ENCODE measurements at places on chromosomes 2 and 18.

GRCh38 chr2:217064234-217065011, 204.6 kb upstream of the TNP1 start:
- no peak for DNase-seq

DNA sequence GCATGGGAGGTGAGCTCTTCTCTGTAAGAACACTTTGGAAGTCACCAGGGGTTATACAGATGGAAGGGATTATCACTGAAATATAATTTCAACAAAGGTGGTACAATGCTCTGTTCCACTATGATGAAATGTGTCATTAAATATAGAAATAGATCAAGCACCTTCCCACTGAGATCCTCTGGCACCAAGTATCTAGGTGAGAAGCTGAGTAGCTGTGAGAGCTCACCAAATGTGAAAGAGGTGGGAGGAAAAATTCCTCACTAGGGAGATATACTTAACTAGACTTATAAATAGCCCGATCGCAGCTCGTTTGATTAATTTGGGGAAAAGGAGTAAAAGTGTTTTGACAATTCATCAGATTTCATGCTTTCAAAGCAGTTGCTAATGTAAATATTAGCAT, 247.6 kb downstream of the SMAD2 start:
- no peak for DNase-seq

DNA sequence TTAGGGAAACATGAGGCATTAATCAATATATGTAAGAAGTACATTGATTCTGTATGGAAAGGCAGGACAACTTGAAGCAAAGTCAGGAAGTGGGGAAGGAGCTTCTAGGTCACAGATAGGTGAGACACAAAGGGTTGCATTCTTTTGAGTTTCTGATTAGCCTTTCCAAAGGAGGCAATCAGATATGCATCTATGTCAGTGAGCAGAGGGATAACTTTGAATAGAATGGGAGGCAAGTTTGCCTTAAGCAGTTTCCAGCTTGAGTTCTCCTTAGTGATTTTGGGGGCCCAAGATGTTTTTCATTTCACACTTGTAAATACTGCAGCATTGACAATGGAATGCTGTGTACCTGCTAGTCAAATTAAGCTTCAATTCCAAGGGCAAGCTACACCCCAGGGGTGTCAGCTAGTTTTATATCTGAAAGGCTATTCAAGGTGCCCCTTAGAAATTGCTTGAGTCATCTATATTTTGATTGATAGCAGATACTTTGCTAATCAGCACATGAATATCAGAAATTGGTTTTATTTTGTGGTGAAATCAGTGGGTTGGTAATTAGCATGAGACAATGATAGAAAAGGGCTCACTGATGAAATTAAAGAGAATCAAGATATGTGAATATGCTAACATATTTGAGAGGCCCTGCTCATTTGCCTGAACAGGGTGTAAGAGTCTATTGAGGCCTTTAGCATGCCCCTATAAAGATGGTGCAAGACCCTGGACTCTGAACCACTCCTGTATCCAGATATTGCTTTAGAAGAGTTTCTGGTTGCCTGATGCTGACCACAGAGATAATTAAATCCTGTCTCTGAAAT, 131.5 kb downstream of the TMEM17 start:
- DNase-seq, result no peak

GRCh38 chr2:189115126-189115525, 64.4 kb downstream of the COL5A2 start:
- no peak for DNase-seq

DNA sequence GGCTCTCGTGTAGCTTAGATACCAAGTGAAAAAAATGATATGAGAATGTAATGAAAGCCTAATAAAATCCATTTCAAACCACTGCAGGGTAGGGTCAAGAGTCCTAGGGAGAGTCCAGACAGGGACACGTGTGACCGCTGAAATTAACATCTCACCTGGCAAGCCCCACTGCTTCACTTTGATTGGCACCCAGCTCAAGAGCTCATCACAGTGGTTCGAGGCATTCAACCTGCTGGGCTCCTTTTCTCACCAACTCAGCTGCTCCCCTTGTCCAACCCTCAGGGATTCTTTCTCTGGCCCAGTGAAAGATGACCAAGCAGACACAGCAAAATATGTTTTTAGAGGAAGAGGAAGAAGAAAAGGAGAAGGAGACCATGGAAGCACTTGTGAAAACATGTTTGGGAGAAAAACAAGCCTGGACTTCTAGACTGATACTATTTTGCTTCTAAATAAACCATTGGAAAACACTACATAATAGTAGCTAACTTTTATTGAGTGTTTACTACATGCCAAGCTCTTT, 49.2 kb upstream of the CREB1 start:
- no peak for DNase-seq

DNA sequence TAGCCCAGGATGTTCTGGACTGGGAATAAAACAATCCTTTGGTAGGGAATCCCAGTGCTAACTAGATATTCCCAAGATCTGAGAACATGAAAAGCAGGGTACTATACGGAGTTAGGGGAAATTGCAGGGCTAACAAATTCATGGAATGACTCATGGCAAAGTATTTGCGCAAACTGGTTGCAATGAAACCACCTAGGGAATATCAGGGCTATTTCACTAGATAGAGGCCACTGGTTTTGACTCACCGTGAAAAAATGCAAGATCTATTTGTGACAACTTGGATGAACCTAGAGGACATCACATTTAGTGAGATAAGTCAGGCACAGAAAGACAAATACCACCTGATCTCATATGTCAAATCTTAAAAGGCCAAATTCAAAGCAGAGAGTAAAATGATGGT, 233.3 kb downstream of the MBD2 start:
- DNase-seq, result no peak

GRCh38 chr2:180169474-180169873, 162.4 kb upstream of the CWC22 start:
- DNase-seq, result no peak

GRCh38 chr18:48888773-48889080, 62.0 kb downstream of the SMAD7 start:
- DNase-seq, result peak; percentile 12

DNA sequence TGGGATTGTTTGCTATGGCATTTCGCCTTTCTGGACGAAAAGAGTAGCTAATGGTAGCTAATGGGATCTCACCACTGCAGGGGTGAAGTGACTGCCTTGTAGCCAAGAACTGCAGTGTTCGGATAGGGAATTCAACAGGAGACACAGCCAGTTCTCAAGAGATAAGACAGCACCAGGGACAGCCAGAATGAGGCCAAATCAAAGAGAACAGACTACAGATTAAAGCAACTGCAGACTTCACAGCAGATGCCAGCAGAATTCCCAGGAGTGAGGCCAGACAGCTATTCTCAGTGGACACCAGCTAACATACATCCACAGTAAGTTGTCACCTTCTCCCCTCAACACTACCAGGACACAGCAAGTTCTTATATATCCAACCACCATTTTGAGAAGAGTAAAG, 124.0 kb downstream of the PLA2R1 start:
- DNase-seq, result no peak

GRCh38 chr2:172252154-172252553, 149.5 kb upstream of the DLX2 start:
- DNase-seq, result no peak

- no peak for DNase-seq
These were observed 558 bp upstream of the NEMP2 start for GRCh38 chr2:190535121-190535439.

DNA sequence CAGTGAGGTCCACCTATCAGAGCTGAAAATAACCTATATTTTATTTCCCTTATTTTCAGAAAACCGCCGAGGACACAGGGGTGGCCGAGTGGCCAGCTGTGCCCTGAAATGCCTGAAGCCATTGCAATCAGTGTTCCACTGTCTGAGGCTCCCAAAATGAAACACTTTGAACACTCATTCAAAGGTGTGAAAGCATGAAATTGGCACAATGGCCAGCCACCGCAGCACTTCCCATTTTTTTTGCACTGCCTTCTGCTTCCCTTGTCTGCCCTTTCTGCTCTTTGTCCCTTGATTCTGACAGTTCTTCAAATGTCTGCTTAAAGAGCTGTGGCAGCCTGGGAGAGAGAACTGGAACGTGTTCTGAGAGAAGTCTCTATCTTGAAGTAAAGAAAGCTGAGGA, 1127.5 kb upstream of the CELF4 start:
- DNase-seq, result no peak

DNA sequence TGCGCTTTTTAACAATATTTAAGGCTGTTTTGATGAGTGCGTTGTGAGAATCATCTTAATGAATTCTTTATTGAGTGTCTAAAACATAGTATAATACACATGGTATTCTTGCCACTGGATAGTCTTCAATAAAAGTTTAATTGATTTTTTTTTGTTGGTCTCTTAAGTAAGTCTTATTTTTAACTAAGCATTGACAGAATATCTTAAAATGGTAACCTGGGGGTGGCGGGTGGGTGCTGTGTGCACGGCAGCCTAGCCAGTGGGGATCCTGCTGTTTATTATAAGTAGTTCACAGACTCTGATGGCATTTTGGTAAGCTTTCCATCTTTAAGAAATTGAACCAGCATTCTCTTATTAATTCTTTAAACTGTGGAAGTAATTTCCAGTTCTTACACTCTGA, 6.0 kb downstream of the SOX11 start:
- no peak for DNase-seq

GRCh38 chr18:35085450-35086380, 44.5 kb downstream of the MAPRE2 start:
- DNase-seq, result no peak

- peak; percentile 68 for DNase-seq
These were observed 12.8 kb downstream of the ALPG start for GRCh38 chr2:232419245-232420072.

DNA sequence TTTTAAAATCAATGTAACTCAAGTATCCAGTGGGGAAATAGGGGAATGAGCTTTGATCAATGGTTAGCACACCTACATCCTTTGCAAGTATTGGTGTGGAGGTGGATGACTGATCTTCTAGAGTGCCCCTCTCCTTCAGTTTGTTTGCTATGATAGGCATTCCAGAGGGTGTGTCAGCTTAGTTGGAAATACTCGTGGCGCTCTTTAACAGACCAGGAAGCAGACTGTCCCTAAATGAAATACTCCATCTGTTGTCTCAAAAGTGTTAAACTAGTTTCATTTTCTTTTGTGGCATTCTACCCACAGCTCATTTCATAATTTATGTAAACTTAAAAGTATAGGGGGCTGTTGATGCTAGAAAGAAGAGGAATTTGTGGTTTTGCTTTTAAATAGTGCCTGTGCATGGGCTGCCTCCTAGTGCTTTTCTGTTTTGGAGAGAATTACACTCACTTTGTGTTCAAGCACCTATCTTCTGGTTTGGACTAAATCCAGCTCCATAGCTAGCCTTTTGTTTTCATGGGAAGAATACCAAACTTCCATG, 66.2 kb downstream of the STAT1 start:
- DNase-seq, result no peak

- DNase-seq, result no peak
These were observed 116.3 kb downstream of the FTCDNL1 start for GRCh38 chr2:199734651-199735050.

DNA sequence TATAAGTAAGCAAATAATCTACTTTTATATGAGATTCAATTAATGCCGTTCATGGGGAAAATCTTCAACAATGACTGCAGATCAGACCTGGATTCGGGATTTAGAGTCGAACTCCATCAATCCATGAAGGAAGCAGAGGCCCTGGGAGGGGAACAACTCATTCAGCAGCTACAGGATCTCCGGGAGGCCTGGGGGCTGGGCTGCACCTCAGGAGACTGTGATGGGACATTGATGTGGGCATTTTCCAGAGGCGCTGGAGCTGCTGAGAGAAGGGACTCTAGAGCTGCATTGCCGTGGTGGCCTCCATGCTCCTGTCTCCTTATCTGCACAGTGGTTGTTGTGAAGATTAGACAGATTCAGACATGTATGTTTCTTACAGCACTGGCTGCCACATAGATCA, 76.9 kb downstream of the MYT1L start:
- no peak for DNase-seq

GRCh38 chr2:234386971-234387370, 109.9 kb downstream of the ARL4C start:
- DNase-seq, result no peak

Measured in posterior cingulate gyrus (tissue), 11 donors.